Stimulated activated CD4-positive, alpha-beta T cell treated with anti-CD3 and anti-CD28 coated beads, TNF-alpha, amount 100 ng/mL, for 1 hour (primary cell): ENCODE measurements at places on chromosomes 5 and 9.

DNA sequence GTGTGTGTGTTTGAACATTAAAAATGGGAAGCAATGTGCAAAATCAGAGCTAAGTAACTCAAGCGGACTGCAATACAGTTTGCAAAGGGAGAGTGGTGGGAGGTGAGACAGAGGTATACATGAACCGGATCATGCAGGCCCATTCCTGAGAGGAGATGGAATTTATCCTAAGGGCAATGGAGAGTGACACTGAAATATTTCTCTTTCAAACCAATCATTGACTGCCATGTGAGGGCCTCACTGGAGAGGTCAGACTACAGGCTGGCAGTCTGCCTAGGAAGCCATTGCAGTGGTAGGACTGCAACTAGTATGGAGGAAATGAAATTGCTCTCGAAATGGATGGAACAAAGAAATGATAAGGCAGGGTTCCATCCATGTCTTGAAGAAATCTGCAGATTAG, 34.8 kb downstream of the TNFSF15 start:
- DNase-seq: no peak

- DNase-seq: no peak
Measured at GRCh38 chr5:113319256-113320053, 115.3 kb downstream of the TSSK1B start.

DNA sequence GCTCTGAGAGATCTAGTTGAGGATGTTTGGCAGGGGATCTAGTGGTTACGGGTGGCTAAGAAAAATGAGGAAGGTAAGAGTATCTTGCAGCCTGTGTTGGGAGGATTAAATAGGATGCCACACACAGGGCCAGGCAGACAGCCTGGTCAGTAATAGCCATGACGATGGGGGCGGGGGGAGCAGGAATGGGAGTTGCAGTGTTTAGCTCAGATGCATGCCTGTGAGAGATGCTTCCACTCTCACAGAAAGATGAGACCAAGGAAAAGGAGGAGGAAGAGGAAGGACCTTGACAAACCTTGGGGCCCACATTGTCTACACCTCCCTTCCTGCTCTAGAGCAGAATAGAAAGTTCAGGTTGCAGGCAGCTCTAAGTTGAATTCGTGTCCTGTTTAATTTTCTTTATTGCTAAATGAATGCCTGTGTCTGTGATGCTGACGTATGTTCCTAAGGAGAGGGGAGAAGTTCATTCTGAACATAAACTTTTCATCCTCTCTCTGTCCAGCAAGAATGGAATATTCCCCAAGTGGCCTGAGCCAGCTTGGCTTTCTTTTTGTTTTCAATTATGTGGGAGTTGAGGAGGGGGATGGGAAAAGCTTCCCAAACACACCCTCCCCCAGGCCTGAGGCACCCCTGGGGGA, 28.7 kb downstream of the TGFBI start:
- DNase-seq: no peak

- no peak for DNase-seq
Measured at GRCh38 chr9:8477450-8477849, 677.9 kb upstream of the DMAC1 start.

GRCh38 chr9:120862452-120862851, 14.5 kb downstream of the PHF19 start:
- no peak for DNase-seq

- no peak for DNase-seq
Measured at GRCh38 chr5:170287532-170287931, 10.0 kb downstream of the LCP2 start.

DNA sequence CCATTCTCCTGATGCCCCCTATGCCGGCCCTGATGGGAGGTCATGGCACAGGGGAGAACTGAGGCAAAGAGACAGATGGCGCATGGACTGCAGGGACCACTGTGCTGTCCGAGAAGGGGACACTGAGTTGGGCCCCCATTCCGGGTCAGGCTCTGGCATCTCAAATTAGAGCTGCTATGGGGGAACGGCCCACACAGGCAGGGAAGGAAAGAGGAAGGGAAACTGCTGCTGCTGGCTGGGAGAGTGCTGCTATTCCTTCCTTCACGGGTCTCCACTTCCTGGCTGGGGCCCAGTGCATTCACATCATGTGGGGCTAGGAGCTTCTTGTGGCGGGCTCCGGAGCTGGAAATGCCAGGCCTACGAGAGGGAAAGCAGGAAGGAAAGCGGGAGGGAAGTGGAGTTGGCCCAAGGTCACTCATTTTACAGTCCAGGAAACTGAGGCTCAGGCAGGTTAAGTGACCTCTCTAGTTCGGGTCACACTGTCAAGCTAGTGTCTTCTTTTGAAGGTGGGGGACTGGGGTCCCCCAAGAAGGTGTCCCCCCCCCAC, 1.3 kb upstream of the CARD19 start:
- DNase-seq: no peak

DNA sequence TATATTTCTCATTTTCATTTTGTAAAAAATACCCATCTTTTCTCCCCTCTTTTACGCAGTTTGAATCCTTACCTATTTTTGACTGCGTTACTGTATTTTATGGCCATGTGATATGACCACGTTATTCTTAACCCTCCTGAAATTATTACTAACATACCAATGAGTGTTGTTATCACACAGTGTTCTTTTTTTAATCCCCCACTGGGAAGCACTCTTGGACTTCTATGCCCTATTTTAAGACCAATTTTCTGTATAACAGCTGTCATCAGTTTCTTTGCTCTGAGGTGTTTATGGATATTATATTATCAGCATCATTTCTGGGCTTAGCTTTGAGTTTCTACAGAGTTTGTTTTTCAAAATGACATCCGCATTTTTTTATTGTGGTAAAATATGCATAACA, 71.1 kb downstream of the CFAP95 start:
- DNase-seq: no peak

GRCh38 chr9:91761362-91761761, 188.7 kb downstream of the ROR2 start:
- no peak for DNase-seq

- DNase-seq: no peak
Measured at GRCh38 chr5:178286226-178287090, 53.9 kb upstream of the PHYKPL start.

DNA sequence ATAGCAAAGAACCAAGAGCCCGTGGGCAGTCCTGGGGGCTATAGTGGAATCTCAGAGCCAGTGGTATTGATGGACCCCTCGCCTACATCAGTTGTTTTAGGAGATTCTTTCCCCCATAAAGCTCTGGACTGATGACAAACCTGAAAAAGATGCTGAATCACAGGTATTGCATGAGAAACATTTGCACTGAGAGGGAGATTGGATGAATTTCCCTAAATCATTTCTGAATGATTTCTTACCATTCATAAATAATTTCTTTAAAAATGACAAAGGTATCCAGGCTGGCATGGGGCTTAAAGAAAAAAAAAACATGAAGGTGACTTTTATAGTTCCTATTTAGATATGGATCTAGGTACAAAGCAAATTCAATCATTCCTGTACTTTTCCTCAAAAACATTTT, 54.0 kb upstream of the SLIT3 start:
- no peak for DNase-seq

DNA sequence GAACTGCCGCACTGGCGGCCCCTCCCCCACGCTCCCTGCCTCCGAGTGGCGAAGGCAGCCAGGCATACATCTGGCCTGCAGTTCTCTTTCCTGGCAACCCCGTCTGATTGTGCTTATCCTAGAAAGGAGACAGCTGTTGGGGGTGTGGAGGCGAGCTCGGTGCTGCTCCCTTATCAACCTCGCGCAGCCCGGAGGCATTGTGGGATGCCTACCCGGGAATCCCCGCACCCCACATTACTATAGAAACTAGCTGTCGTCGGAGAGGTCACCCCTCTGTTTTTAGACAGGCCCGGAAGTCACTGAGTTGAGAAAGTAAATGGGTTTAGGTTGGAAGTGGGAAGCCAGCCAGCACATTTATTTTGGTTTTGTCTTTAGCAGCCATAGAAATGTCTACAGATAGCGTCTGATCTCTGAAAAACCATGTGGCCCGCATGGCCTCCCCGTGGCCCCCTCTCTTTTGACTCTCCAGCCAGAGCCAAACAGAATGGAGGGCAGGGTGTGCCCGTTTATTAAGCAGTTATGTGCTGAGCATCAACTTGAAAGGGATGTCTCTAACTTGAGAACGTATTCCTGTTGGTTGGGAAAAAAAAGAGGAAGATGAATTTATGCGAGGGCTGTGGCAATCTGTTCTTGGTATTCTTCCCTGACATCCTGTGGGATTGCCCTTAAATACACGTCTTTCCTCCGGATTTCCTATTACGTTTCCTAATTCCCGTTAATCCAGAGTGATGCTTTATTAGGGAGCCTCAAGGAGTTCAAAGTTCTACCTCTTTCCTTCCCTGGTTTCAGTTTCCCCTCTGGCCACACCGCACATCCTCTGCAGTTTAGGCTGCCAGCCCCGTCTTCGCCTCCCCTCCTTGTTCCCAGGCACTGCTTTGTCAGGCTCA, 3.9 kb downstream of the STC2 start:
- DNase-seq: no peak

DNA sequence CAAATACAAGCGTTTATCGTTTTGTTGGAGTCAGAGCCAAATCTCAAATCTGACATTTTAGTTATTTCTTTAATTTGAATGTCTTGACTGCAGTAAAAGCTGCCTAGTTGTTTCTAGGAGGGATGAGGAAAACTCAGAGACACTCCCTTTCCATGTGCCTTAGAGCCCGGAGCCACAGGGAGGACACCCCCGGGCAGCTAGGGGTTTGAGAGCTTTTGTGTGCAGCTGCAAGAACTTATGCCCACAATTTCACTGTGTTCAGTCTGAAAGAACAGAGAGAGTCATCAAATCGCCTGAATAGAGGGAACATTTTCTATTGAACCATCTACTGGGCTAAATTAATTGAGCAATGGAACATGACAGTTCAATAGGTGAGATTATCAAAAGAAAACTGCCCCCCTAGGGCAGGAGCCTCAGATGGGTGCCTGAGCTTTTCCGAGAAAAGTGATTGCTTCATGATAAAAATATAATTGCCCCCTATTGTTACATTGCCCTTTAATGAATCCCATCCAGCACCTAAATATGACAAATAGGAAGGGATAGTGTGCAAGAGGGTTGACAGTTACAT, 709.3 kb upstream of the RGMB start:
- no peak for DNase-seq

DNA sequence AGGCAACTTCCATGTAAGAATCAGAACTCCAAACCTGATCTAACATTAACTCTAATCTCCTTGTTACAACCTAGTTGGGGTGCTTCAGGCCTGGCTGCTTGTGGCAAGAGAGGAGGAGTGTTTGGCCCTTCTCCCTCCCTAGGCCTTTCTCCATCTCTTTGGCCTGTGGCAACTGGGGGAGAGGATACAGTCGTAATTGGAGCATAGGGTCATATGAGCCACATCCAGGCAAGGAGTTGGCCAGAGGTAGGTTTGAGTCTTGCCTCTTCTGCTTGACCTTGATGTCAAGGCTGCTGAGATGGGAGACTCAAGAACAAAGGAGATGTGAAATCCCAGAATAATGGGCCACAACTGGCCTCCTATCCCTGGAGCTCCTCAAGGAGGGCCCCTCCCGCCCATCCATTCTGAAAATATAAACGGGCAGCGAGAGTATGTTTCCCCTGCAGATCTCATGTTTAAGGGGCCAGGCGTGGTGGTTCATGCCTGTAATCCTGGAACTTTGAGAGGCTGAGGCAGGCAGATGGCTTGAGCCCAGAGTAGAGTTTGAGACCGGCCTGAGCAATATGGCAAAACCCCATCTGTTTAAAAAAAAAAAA, 59.3 kb upstream of the ANGPTL2 start:
- DNase-seq: no peak

DNA sequence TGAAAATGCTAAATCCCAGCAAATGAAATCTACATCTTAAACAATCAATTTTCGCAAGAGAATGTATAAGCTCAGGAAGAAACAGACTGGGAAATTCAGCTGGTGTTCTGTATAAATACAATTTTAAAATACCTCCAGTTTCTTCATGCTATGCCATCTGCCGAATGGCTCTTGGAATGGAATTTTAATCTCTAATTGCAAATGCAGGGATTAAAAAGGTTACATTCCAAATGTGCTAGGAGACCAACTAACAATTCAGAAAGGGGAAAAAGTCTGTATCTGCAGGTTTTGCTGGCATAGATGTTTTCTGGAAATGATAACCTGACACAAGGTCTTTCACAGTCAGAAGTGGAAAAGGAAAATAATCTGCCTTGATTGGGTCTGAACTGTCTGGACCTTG, 379.7 kb downstream of the MAT2B start:
- DNase-seq: no peak

GRCh38 chr9:123679330-123679987, 250.5 kb downstream of the DENND1A start:
- DNase-seq: no peak

GRCh38 chr9:121098567-121099198, 23.9 kb downstream of the CNTRL start:
- DNase-seq: no peak

DNA sequence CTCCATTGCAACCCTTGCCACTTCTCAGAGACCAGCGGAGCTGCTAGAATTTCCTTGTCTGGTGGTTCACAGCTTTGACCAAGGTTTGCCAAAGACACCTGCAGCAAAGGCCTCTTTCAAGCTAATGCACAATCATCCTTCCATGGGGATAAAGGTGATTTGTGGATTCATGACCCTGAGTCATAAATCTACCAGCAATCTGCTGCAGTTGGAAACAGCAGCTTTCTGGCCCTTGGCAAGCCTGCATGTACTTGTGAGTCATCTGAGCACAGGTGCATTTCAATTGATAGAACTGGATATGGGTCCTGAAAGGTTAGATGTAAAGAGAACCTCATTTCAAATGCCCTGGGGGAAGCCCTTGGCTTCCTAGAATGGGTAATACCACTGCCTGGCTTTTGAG, 21.6 kb upstream of the TCF7 start:
- DNase-seq: no peak
